ENCODE measurements at places on chromosomes 3 and 15.

DNA sequence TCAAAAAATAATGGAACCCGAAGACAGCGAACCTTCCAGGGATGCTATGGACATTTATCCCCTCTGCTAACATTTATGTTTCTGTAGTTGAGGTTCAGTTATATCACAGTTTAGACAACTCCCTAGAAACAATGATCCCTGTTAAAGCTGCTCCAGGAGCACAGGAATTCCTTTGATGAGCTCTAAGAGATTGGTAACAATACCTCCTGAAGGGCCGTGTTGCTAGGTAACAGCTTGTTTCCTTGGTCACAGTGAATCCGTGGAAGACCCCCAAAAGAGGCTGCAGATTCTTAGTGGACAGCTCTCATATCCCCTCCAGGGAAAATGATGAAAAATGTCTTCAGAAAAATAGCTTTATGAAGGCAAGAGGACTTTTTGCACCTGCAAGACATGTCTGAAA lies 160.2 kb downstream of the SERPINI1 start:
- no peak for DNase-seq

DNA sequence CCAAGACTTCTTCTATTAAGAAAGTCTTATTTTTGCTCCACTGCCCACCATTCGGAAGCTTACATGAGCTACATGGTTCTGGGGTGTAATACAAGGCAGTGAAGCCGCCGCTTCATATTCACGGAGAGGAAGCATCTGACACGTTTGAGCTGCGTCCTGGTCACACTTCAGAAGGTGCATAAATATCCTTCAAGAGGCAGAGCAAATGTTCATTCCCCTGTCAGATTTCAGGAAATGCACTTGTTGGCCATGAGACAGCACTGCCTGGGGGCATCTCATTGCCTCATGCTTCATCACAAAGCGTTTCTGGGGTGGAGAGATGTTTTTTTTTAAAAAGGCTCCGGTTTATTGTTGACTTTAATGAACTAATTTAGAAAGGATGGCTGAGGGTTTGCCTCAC lies 119.9 kb downstream of the CADPS start:
- DNase-seq: no peak

- no peak for DNase-seq
Observed at GRCh38 chr3:133188996-133189395, 150.8 kb downstream of the TMEM108 start.

- DNase-seq: peak; percentile 2
Observed at GRCh38 chr3:166190360-166190759, 353.1 kb upstream of the BCHE start.

DNA sequence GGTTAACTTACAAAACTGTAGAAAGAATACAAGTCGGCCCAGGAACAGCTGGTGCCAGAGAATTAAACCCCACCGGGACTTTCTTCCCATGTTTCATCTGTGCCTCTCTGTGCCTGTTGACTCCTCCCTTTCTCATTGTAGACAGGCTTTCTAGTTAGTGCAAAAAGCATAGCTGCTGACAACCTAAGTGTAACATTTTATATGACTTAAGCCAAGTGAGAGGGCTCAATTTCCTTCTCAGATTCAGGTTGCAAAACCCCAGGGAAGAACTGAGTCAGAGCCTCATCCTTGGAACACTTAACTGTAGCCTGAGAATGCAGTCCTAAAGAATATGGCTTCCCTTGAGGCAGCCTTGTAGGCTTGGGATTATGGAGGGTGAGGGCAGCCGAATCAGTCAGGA lies 302.5 kb upstream of the AZI2 start:
- DNase-seq: no peak

GRCh38 chr15:35626571-35627318 lies 80.8 kb upstream of the DPH6 start:
- DNase-seq: no peak

DNA sequence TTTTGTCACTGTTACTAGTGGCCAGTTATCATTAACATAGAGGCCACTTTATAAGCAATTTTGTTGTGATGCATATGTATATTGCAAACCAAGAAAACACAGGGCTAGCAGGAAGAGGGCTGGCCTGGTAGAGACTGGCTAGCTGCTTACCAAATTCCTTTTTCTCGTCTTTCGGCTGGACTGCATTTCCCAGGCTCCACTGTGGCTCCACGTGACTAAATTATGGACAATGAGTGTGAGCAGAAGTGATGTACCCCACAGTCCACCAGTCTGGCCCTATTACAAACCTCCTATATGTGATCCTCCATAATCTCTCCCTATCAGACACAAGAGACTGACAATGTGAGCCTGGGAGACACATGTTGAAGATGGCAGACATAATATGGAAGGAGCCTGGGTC lies 257.0 kb downstream of the MFSD1 start:
- DNase-seq: no peak

- no peak for DNase-seq
Observed at GRCh38 chr3:172312001-172312400, 136.3 kb downstream of the GHSR start.

Measured in urothelium cell line (cell line).